RCC 7860 (cell line): ENCODE measurements at places on chromosomes 4 and X.

GRCh38 chr4:158056689-158057245 lies 116.1 kb downstream of the GASK1B start:
- no peak for DNase-seq

- DNase-seq = no peak
Observed at GRCh38 chr4:3312362-3312761, 19.5 kb downstream of the RGS12 start.

DNA sequence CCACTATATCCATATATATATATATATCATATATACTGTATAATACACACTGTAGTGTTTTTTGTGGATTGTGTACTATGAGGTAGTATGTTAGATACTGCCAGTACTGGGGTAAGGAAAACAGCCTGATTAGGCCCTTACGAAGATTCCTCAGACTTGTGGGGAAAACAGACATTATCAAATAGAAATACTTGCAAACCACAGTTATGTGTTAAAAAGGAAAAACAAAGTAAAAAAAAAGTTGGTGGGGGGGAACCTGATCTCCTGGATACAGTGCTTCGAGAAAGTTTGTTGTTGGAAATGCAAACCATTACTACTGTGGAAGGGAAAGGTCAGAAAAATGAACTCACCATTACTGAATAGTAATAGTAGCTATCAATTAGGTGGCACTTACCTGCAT lies 53.0 kb downstream of the PKD2 start:
- no peak for DNase-seq

DNA sequence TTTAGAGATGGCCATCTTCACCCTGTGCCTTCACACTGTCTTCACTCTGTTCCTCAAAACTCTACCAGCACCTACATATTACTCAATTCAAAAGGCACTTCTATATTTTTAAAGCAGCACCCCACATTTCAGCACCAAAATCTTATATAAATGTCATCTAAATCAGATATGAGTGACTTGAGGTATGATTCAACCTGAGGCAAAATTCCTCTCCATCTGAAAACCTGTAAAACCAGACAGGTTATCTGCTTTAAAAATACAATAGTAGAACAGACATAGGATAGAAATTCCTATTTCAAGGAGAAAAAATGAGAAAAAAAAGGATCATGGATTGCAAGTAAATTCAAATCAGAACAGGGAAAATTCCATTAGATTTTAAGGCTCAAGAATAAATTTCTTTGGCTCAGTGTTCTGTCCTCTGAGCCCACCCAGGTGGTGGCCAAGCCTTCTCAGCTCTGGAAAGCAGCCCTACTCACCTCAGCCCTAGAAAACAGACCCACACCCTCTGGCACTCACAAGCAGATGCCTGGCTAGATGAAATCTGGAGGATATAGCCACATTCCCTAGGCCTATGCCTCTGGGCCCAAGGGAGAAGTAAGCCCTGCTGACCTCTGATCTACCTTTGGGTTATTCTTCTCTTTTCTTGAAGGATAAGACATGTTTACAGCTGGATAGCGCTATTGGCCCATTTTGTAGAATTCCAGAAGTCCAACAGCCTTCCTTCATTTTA lies 240.4 kb upstream of the ZCCHC13 start:
- DNase-seq = no peak

GRCh38 chr4:108054025-108054638 lies 64.4 kb downstream of the HADH start:
- DNase-seq = no peak

- DNase-seq = no peak
Observed at GRCh38 chrX:109720947-109721346, 12.1 kb downstream of the ACSL4 start.

DNA sequence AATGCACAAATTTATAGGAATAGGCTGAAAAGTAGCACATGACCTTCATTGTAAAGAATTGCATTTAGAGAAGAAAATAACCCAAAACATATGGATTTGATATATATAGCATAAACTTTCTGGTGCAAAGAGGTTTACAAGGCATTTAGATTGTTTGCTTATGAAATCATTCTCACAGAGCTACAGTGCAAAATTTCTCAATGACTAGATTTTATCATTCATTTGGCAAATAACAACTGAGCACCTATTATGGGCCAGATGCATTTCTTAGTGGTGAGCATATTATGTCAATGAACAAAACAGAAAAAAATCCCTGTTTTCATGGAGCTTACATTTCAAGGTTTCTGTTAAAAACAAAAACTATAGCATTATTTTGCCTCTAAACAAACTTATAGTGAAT lies 34.1 kb upstream of the TNIP3 start:
- DNase-seq = no peak

DNA sequence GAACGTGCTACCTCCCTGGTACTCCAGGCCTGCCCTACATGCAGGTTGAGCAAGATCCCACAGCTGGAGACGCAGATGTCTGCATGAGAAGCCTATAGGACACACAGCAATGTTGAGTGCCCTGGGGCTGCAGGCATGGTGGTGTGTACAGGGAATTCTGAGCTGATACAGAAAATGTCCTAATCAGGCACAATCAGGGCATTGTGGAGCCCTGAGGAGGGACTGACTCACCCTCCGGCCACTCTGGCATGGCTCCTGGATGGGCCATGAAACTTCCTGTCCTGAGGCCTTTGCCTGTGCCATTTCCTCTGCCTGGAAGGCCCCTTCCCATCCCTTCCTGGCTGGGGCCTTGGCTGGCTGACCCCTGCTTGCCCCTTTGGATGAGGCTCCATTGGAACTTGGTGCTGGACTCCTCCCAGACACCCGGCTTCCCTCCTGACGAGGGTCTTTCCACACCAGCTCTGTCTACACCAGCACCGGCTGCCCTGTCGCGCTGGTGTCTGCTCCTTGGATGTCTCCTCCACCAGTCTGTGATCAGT lies 16.7 kb upstream of the AFAP1 start:
- DNase-seq = peak; percentile 51

DNA sequence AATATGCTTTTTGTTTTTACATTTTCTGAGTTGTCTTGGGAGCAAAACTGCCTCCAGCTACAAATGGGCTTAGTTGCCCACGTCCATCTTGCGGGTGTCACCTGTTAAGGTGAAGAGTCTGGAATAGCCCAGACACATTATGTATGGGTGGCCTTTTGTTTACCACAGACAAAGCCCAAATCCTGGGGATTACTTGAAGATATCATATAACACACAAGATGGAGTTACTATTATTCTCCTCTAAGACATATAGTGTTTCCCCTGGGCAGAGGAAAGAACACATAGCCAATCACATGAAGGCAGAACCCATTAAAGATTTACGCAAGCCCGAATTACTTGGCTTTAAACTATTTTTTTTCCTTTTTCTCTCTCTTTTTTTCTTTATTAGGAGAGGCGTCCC lies 625.6 kb upstream of the FAM241A start:
- DNase-seq = no peak

DNA sequence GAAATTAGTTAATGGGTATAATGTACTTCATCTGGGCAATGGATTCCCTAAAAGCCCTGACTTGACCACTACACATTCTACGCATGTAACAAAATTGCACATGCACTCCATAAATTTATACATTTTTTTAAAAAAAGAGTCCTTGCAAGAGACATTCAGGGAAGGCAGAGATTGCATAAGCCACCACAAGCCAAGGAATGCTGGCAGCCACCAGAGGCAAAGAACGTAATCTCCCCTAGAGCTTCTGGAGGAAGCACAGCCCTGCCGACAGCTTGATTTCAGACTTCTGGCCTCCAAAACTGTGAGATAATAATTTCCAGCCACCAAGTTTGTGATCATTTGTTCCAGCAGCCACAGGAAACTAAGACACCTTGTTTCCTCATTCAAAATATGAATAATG lies 185.6 kb upstream of the GALNT7 start:
- no peak for DNase-seq

- DNase-seq = no peak
Observed at GRCh38 chrX:33908898-33909297, 223.2 kb downstream of the FAM47A start.

DNA sequence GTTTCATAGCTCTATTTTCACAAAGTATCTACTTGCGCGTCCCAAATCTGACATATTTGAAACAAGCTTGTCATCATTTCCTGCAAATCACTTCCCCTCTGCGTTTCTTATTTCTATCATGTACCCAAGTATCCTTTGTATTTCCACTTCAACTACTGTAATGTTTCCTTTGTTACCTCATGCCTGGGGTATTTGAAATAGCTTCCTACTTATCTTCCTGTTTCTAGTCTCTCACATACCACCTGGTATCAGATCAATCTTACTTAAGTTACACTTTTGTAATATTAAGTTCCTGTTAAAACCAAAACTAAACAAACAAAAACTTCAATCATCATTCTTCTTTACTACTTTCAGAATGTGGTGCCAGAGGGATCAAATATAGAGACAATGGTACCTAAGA lies 93.6 kb upstream of the SMAD1 start:
- no peak for DNase-seq
